ENCODE measurements at places on chromosomes 1 and 21. TPM values are rescaled to one million over a fixed set of nuclear protein-coding genes. Genes with fewer than 3 reads are reported as not detected.

DNA sequence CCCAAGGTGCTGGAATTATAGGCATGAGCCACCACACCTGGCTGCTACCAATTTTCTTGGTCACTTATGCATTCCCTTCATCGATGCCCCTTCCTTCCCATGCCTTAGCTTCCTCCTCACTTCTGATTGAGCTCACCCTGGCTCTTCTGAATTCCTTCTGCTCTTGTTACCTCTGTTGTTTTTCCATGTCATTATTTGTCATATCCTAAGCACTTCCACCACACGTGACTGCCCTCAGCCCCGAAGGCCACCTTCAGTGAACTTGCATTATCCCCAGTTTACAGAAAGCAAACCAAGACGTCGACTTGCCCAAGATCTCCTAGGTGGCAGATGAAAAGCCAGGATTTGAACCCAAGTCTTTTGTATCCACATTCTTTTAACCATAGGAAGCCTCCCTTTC lies 30.7 kb downstream of the CA6 start:
- no peak for DNase-seq

- no peak for DNase-seq
These were observed 58.9 kb downstream of the TEX35 start for GRCh38 chr1:178571807-178572206.

Gene CTH
- 26.1 TPM for total RNA-seq

DNA sequence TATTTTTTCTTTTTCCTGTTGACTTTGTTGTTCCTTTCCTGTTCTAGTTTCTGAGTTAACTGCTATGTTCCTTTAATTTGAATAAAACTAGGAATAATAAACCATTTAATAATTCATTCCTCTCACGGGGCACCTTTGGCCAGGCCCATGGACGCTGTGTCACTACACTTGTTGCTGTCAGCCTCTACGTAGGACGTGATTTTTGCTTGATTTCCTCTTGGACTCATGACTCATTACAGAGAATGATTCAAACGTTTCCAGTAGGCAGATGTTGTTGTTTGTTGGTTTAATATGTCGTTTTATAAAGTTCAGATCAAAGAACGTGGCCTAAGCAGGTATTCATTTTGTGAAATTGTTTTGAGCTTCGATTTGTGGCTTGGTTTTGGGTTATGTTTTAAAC lies 9.1 kb upstream of the SLC19A1 start:
- DNase-seq: no peak

Gene HFM1
- total RNA-seq: 3.3 TPM

- no peak for DNase-seq
These were observed 42.7 kb downstream of the RGL1 start for GRCh38 chr1:183847641-183848040.

- no peak for DNase-seq
These were observed 60.1 kb downstream of the EPB41 start for GRCh38 chr1:28974432-28974831.

DNA sequence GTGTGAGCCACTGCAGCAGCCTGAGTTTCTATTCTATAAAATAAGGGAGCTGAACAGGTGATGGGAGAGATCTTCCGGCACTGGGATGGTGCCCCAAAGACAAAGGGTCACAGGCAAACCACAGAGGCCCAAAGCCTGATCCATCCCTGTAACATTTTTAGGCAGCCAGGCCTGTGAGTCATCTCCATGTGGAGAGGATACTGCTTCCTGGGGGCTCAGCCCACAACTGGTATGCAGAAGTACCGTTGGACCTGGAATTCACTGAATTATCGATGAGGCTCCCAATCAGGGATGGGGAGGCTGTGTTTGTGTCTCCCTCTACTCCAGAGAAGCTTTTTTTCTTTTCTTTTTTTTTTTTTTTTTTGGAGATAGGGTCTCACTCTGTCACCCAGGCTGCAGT lies 48.8 kb upstream of the WASF2 start:
- DNase-seq: peak; percentile 71

Gene CNKSR1
- 1.6 TPM for total RNA-seq

Gene PTGER3
- total RNA-seq: 33.3 TPM

DNA sequence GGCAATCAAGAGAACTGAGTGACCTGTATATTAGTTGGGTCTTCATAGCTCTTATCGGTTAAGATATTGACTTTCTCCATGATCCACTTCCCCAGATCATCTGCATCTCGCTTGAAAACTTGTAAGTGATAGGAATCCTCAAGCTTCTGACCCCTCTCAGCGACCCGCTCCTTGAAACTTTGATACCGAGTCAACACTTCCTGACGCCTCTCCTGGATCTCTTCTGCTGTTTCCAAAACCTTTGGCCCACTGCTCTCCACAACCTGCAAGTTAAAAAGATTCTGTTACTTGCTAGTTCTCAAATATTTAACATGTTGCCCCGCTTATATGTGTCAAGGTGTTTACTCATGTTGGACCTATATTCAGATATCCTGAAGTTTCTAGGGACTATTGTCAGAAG lies 1.4 kb downstream of the SPTA1 start:
- peak; percentile 30 for DNase-seq

DNA sequence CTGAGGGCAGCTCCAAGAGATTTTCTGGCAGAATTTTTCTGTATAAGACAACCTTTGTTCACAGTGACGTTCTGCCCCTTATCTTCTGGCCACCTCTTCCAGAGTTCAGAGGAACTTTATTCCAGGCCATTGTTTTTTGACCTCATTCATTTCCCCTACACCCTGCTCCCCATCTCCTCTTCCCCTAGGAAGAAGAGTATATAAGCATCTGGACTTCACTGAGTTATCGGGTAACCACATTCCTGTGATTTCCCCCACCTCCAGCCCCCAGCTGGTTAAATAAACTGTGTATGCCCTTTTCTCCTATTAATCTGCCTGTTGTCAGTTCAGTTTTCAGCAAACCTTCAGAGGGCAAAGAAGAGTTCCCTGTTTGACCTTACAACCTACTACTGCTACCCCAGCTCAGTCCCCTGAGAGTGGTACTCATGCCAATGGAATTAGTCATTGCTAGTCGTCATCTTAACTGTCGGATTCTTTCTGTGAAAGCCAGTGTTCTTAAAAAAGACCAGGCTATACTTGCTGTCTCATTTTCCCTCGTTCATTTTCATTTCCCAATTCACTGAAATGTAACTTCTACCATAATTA lies 14.3 kb upstream of the ALG14 start:
- DNase-seq: peak; percentile 69

DNA sequence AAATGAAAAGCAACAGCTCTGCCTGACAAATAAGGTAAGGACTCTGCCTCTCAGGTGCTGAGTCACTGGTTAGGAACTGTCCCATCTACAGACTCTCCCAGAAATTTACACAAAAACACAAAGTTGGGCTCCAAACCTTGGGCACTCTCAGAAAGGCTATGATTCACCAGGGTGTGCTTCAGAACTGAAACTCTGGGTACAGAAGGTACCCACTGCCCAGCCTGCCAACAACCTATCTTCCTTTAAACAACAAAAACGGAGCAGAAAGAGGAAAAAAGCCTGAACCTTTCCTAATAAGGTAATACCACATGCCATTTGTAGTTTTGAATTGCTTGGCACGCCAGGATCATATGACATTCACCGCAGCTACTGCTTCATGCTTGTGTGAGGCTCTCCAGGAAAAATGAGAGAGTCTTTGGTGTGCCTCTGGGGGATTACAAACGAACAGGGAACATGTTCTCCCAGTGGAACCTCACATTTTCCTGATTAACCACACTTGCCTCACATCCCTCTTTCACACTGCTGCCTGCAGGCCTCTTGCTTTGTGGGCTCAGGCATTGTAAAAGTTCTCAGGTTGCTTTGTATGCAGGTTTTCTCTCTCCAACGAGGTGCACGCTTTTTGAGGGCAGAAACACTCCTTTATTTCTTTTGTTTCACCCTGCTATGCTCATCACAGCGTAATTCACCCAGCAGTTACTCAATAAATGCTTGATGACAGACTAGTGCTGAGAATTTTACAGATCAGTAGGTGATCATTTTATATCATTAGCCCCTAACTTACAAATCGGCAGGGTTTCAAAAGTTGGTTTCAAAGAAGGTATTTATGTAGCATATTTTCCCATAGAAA lies 65.1 kb downstream of the GADD45A start:
- peak; percentile 44 for DNase-seq

DNA sequence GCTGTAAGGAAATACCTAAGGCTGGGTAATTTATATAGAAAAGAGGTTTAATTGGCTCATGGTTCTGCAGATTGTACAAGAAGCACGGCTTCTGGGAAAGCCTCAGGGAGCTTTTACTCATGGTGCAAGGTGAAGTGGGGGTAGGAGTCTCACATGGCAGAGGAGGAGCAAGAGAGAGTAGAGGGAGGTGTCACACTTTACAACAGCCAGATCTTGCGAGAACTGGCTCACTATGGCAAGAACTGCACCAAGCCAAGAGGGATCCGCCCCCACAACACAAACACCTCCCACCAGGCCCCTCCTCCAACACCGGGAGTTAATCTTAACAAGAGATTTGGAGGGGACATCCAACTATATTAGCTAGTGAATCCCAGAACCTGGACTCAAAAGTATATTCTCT lies 135.4 kb upstream of the SOD1 start:
- no peak for DNase-seq

DNA sequence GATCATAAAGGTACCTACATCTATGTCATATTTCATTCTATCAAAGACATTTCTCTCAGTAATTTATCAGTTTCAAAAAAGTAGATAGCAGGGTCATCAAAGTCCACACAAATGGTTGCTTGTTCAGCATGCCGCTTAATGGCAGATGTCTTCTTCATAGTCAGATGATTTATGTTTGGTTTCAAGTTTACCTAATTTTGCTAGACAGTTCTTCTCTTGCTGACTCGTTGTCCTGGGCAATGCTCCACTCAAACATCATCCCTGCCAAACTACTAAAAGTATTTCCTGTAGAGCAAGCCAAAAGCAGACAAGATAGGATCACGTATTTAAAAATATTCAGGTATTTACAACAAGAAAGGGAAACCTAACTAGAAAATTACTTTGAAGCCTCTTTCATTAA lies 13.6 kb downstream of the NUP210L start:
- DNase-seq: no peak

DNA sequence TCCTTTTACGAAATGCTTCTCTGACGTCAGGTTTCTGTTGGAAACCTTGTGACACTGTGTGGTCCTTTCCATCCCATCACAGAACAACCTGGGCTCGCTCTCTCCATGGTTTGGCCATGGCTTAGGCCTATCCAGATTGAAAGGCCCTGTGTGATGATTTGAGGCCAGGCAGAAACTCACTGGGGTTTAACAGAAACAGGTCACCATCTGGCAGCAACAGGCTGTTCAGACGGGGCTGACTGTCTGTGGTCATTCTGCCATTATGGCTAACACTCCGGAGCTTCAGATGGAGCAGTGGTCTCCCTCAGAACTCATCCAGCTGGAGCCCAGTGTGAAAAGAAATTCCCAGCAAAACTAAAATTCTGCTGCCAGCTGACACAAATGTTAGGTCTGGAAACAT lies 9.3 kb downstream of the PLEKHM2 start:
- DNase-seq: no peak

Gene ITGB2
- 1.3 TPM for total RNA-seq

Gene ALPL
- total RNA-seq: 0.38 TPM

- DNase-seq: no peak
These were observed 99.5 kb downstream of the MAN1A2 start for GRCh38 chr1:117466761-117467160.

Gene LRRC53
- not detected for total RNA-seq

Gene TBX19
- total RNA-seq: 1.8 TPM

Gene CFHR1
- not detected for total RNA-seq

DNA sequence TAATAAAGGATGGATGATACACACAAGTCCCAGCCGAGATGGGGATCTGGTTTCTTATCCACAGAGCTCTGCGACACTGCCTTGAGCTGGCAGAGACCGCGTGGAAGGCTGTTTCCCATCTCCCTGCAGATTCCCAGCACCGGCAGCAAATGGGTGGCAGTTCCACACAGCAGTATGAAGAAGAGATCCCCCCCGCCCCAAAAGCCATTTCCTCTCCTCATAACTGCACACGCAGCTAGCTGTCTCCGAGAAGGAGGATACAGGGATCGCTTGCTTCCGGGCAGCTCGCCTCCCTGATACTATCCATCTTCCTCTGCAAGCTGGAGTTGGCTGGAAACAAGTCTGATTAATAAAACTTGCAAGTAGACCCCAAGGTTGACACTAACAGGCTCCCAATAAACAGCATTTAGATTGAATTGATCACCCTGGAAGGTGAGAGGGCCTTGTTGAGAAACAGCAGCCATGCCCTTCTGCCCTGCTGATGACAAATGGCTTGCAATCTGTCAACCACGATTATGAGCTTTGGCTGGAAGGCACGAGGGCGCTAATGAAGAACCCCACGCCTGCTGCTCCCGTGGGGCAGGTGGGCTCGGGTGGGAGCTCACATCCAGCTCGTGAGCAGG lies 642.3 kb downstream of the AJAP1 start:
- DNase-seq: no peak

GRCh38 chr21:44415073-44416025 lies 40.0 kb upstream of the LRRC3 start:
- DNase-seq: no peak

DNA sequence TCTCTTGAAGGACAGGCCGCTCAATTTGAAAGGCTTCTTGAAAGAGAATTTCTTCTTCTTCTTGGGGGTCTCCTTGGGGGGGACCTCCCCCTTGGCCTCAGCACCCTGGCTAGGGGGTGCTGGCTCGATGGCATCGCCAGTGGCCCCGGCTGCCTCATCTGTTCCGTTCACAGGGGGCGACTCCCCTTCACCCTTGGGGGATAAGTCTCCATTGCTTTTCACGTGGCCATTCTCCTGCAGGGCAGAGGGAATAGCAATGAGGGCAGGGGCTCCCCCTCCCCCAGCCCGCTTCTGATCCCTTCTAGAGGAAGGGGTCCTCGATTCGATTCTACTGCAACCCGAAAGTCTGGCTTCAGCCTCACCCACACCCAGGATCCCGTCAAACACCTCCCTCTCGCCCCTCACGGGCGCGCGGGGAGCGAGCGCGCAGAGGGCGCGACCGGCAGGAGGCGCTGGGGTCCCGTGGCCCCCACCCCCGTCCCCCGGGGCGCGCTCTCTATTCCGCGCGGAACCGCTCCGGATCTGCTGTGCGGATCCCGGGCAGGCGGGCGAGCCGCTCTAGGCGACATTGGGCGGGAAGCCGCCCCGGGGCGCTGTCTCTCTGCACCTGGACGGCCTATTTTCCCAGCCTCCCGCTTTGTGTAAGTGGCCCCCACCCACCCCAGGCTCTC lies 1.0 kb downstream of the MARCKSL1 start:
- DNase-seq: peak; percentile 83

Gene ANGPTL3
- total RNA-seq: not detected

DNA sequence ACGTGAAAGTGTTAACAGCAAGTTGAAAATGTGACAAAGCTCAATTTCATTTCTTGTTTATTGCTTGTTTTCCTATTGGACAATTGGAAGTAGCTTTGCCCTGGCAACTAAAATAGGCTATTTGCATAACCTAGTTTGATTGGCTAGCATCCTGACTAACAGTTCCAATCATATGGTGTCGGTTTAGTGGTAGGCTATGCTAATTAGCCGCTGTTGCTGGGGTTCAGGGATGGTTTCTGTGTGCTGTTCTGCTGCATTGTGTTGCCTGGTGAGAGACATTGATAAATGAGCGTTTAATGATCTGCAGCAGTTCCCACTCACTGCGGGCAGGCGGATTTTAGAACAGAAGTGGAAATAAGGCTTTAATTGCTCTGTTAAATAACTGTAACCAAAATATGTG lies 68.5 kb downstream of the DYRK1A start:
- DNase-seq: peak; percentile 33

Gene GART
- total RNA-seq: 415 TPM

- no peak for DNase-seq
These were observed 28.2 kb downstream of the STYXL2 start for GRCh38 chr1:167122121-167122480.

- peak; percentile 63 for DNase-seq
These were observed 24.8 kb upstream of the RNF19B start for GRCh38 chr1:32989160-32990050.

- DNase-seq: no peak
These were observed 30.8 kb downstream of the TRIM67 start for GRCh38 chr1:231192620-231193163.
